ENCODE measurements at places on chromosomes 4 and X. TPM values are rescaled to one million over a fixed set of nuclear protein-coding genes. Genes with fewer than 3 reads are reported as not detected.
A peak's percentile ranks its signal among the peaks of the same experiment; 100 is the strongest.

Gene GABRG1
- not detected for total RNA-seq

Gene F8A2
- not detected for total RNA-seq

DNA sequence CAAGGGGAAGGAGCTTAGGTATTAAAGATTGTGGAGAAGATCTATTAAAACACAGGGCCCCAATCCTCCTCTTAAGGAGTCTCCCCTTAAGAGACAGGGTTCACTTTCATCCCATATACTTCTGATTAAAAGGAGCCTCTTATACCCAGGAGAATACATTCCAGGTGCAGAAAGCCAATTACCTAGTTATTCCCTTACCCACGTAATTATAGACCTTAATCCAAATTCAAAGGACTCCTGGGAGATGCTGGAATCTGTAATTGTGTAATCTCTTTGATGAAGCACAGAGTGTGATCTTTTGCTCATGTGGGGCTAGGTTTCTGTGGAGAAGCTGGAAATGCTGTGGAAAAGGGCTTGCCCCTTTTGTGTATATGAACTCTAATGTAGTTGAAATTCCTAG, 1.4 kb upstream of the SEC24B start:
- peaks cover 58% of the 10 kb centered on the region for H3K4me1 ChIP-seq
- peak overlapping the region; percentile 78 for H3K4me3 ChIP-seq
- H3K27ac ChIP-seq: no peak overlapping the region

GRCh38 chr4:174284487-174284886, 776 bp downstream of the CEP44 start:
- H3K27ac ChIP-seq: peak overlapping the region; percentile 99
- peaks cover 3% of the 10 kb centered on the region for H3K36me3 ChIP-seq
- H3K4me1 ChIP-seq: peaks cover 52% of the 10 kb centered on the region
- no peak for DNase-seq
- H3K4me3 ChIP-seq: peak overlapping the region; percentile 97

Gene LNX1
- total RNA-seq: not detected

- H3K27me3 ChIP-seq: no peaks in the 10 kb centered on the region
- no peaks in the 10 kb centered on the region for H3K36me3 ChIP-seq
- no peak overlapping the region for H3K4me3 ChIP-seq
- no peak overlapping the region for H3K27ac ChIP-seq
- DNase-seq: no peak
Observed at GRCh38 chr4:151417164-151417571, 8.2 kb downstream of the FHIP1A start.

GRCh38 chrX:151538190-151539122, 25.0 kb upstream of the PASD1 start:
- H3K36me3 ChIP-seq: no peaks in the 10 kb centered on the region
- no peaks in the 10 kb centered on the region for H3K4me1 ChIP-seq
- no peak overlapping the region for H3K27ac ChIP-seq
- H3K27me3 ChIP-seq: no peaks in the 10 kb centered on the region
- DNase-seq: no peak
